Stimulated activated CD8-positive, alpha-beta memory T cell treated with anti-CD3 and anti-CD28 coated beads, Interleukin-7, amount 100 ng/mL, for 1 hour (primary cell): ENCODE measurements at places on chromosomes 13 and 19.

GRCh38 chr19:39017026-39017425 is 15.3 kb downstream of the FBXO27 start:
- no peak for DNase-seq

GRCh38 chr13:22086597-22087330 is 415.9 kb downstream of the FGF9 start:
- DNase-seq: no peak

DNA sequence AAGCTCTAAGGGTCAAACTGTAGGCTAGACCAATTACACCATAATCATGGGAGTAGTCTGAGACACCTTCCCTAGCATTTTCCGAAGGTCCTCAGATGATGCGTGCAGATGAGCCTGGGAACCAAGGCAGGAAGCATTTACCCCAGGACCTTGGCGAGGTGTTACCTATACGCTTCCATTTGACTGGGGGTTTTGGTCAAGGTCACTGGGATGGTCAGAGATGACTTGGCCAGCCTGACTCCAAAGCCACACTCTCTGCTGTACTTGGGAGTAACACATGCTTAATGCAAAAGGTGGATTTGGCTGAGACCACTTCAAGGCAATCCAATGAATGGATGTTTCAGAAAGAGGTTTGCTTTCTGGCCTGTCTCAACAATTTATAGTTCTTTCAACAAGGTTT is 98.9 kb upstream of the IRS2 start:
- DNase-seq: no peak

DNA sequence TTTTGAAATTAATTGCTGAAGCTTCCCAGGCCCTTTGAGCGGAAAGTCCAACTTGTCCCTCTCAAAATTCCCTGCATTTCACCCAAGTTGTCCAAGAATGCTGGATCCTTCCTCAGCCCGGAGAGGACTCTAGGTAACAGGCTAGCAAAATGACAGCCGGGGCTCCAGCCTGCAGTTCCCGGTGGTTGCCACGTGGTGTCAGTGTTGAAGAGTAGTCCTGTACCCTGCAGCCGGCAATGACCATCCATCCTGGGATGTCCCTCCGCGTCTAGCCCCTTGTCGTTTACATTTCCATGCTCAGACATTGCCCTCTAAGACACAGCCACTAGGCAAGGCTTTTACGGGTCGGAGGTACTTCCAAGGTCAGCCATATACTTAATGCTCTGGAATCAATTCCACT is 31.4 kb upstream of the MTIF3 start:
- DNase-seq: no peak

DNA sequence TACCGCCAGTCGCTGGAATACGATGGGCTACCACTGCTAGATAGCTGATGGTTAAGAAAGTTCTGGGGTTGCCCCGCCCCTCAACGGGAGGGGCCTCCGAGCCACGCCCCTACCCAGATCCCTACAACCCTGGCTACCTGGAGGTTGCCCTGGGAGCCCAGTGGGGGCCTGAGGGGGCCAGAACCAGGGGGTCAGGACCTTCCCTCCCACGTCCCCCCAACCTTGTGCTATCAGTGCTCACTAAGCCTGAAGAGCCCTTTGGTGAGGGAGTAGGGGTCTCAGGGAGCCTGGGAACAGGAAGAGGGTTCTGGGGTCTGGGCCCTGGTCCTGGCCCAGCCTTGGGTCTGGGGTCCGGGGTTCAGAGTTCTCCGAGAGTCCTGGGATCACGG is 8.9 kb downstream of the OCEL1 start:
- DNase-seq: no peak

- no peak for DNase-seq
Observed at GRCh38 chr13:75359266-75359665, 122.7 kb downstream of the TBC1D4 start.

- DNase-seq: no peak
Observed at GRCh38 chr19:7265963-7266362, 28.3 kb downstream of the INSR start.
